ENCODE measurements at places on chromosomes 13 and 19.

- no peak for DNase-seq
Measured at GRCh38 chr19:10070730-10071446, 15.2 kb upstream of the SHFL start.

GRCh38 chr13:40818926-40819325 lies 29.5 kb downstream of the SLC25A15 start:
- no peak for DNase-seq

- no peak for DNase-seq
Measured at GRCh38 chr13:24503379-24503696, 9.2 kb downstream of the PARP4 start.

- DNase-seq, result no peak
Measured at GRCh38 chr13:27463500-27463899, 13.1 kb upstream of the MTIF3 start.

DNA sequence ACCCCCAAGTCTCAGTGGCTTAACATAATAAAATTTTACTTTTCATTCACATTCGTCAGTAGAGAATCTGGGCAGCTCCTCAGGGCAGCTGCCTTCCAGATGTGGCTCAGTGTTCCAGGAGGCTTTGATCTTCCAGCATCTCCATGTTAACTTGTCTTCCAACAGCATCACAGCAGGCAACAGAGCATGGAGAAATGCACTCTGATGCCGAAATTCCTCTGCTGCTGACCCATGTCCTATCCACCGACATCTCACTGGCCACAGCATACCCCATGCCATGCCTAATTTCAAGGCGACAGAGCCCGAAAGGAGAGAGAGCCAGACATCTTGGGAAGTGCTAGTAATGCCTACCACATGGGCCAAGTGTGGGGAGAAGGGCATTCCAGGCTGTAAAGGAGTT lies 64.9 kb upstream of the MEDAG start:
- DNase-seq, result no peak

- DNase-seq, result no peak
Measured at GRCh38 chr13:77555246-77555645, 19.7 kb downstream of the SCEL start.

GRCh38 chr19:42291435-42291810 lies 10.5 kb upstream of the PRR19 start:
- no peak for DNase-seq

GRCh38 chr13:79692846-79693245 lies 211.9 kb downstream of the NDFIP2 start:
- no peak for DNase-seq

DNA sequence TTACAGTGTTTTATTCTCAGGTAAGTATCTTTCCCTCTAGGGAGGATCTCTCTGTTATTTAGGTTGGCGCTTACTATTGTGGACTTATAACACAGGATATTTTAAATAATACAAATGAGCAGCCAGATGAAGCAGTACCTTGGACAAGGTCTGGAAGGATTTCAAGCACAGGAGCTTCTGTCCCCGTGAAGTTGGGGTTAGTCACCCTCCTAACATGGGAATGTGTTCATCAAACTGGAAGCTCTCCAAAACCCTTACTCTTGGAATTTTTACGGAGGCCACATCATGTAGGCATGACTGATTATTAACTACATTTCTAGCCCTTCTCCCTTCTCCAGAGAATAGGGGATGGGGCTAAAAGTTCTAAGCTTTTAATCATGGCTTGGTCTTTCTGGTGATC lies 38.3 kb upstream of the SPRY2 start:
- DNase-seq, result no peak

DNA sequence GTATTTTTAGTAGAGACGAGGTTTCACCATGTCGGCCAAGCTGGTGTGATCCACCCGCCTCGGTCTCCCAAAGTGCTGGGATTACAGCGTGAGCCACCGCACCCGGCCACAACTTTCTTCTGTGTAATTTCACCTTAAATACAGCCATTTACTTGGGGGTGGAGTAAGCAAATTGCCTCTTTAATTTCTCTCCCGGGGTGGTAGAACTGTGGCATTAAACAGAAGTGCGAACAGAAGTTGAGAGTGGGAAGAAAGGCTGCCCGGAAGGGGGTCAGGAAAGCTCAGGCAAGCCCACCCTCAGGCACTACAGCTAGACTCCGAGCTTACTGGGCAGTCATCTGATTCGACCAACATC lies 475 bp upstream of the DNAJC15 start:
- no peak for DNase-seq

DNA sequence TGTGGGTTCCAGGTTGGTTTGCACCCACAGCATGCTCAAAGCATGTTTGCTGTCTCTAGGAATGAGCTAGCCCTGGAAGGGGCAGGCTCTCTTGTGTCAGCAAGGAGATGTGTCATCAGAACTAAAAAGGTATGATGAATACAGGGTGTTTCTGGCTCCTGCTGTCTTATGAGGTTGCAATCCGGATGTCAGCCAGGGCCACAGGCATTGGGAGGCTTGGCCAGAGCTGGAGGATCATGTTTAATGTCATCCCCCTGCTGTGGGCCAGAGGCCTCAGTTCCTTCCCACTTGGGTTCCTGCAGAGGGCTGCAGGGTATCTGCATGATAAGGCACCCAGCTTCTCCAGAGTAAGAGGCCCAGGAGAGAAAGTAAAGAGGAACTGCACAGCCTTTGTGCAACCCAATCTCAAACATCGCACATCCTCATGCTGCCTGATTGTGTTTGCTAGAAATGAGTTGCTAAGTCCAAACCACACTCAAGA lies 193.6 kb downstream of the COL4A1 start:
- no peak for DNase-seq

DNA sequence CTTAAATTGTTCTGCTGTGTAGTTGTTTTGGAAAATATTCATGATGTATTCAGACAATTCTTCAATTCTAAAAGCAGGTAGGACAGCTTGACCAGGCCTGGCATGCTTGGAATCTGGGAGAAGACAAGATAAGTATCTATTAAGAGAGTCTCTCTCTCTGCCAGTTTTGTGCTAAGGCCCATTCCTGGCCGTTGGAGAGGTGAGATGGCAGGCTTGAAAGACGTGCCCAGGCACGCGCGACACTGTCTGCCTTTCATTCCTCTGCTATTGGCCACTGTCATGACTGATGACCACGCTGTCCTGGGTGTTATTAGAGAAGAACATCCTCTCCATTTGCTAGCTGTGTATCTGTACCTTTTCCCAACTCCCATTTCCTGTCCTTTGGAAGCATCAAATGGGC lies 90.3 kb downstream of the LHFPL6 start:
- no peak for DNase-seq

- no peak for DNase-seq
Measured at GRCh38 chr13:31824705-31825517, 85.6 kb downstream of the RXFP2 start.

Measured in lower leg skin (tissue), 4 donors.